ENCODE measurements at places on chromosomes 4 and X.

DNA sequence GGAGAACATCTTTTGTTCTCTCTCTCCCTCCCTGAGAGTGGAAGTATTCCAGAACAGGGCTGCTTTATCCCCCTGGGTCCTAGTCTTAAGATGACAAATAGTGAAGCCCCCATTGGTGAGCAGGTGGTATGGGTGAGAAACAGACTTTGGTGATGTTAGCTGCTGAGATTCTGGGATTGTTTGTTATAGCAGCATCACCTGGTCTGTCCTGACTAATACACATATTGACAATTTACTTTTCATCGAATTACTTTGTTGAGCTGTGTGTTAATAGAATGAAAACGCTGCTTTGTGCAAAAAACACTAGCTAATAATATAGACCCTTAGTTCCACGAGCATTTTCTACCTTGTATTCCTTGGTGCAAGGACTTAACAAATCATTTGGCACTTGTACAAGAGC lies 133.5 kb downstream of the ASMT start:
- DNase-seq = no peak

DNA sequence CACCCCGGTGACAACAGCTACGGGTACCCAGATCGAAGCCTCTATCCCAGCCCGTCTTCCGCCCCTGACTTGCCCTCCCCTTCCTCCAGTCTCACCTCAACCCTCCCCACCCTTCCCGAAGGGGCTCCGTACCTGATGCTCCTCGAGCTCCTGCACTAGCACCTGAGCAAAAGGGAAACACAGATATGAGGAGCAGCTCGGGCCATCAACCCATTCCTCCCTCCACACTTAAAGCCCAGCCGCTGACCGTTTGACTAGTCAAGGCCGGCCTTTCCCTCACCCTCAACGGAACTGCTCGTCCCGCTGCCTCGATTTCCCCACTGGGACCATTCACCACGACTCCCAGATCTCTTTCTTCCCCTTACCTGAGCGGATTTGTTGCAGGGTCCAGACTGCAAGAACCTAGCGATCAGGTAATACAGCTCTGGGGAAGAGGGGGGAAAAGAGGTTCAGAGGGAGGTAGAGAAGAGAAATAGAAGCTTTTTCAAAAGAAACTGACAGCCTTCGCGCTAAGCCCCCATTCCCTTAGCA lies 731 bp downstream of the BRWD3 start:
- peak; percentile 5 for DNase-seq

GRCh38 chr4:68368691-68369131 lies 18.8 kb upstream of the YTHDC1 start:
- DNase-seq = peak; percentile 40

DNA sequence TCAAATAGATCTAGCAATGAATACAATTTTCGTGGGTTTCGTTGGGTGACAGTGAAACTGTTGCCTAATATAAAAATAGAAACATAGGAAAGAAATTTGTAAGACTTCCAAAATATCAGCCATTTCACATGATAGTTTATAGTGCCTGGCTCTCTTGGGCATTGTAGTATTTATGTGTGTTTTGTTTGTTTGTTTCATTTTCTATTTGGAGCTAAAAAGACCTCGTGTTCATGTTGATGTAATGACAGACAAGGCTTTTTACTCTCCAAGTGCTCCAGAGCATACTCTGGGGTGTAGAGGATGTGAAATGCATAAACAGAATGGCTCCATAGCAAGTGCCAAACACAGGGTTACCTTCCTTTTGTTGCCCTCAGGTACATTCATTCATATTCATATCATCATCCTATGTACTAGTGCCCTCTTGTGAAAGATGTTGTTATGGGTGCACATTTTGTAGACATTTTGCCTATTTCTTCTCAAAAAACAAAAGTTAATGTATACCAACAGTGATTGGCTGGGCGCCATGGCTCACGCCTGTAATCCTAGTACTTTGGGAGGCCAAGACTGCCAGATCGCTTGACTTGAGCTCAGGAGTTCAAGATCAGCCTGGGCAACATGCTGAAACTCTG lies 100.7 kb upstream of the AMOT start:
- DNase-seq = no peak

DNA sequence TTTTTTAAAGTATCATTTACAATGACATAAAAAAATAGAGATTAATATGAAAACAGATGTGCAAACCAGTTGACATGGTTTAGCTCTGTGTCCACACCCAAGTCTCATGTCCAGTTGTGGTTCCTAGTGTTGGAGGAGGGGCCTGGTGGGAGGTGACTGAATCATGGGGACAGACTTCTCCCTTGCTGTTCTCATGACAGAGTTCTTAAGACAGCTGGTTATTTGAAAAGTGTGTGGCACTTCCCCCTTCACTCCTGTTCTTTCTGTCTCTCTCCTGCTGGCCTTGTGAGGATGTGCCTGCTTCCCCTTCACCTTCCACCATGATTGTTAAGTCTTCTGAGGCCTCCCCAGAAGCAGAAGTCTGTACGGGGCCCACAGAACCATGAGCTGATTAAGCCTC lies 23.8 kb downstream of the CNOT6L start:
- DNase-seq = no peak

DNA sequence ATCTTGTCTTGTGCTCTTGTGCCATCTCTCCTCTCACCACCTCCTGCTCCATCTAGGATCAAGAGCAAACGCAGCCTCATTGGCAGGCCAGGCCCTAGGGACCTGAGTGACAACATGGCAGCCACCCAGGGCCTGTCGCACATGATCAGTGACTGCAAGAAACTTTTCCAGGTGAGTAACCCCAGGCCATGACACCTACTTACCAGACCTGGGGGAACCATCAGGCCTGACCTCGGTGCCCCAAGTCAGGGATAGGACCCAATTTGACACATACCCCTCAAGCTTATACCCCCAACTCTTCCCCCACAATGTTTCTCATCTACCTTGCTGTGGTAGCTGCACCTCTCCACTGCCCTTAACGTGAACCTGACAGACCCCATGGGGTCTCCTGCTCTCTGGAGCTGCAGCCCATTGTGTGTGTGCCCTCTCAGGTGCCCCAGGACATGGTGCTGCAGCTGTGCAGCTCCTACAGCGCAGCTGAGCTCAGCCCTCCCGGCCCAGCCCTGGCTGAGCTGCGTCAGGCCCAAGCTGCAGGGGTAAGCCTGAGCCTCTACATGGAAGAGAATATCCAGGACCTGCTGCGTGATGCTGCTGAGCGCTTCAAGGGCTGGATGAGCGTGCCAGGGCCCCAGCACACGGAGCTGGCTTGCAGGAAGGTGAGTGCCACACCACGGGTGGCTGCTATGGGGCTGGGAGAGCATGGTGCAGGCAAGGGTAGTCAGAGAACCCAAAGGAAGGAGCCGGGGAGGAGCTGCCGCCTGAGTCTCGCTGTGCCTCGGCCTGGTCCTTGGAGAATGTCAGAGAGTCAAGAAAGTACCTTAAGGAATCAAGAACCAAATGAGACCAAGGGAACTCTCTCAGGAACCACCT lies 74.8 kb downstream of the STARD8 start:
- no peak for DNase-seq

GRCh38 chr4:185392156-185392555 lies 3.6 kb downstream of the LRP2BP start:
- DNase-seq = no peak

DNA sequence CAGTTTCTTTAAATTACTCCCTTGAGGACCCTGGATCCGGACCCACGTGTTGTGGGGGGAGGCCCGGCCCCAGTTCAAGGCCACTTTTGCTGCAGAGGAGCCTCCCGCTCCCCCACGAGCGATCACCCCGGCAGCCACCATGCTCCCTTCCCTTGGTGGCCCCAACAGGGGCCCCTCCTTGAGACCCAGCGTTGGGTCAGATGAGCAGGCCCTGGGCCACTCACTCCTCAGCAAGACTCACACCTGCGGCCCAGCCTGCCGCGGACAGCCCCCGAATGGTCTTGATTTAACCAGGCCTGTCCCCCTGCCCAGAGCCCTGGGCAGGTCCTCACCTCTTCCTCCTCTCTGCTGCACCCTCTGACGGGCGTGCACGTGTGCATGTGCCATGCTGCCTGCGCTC lies 4.3 kb downstream of the CPLX1 start:
- DNase-seq = no peak

- no peak for DNase-seq
Measured at GRCh38 chr4:39889226-39889625, 88.5 kb downstream of the PDS5A start.

- peak; percentile 20 for DNase-seq
Measured at GRCh38 chr4:98657531-98658286, 702 bp downstream of the TSPAN5 start.

GRCh38 chr4:116811730-116812129 lies 273.6 kb downstream of the TRAM1L1 start:
- no peak for DNase-seq

DNA sequence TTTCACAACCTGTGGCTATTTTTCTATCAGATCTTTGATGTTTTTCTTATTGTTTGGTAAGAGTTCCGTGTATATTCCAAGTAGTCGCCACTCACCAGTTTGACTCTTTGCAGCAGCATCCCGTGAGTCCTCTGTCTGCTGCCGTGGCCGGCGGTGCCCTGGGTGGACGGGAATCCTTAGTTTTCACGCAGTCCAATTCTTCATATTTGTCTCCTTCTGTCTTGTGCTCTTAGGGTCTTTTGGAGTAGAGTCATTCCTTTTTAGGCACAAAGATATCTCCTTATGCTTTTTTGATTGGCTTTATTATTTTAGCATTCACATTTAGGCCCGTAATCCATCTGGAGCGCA lies 94.9 kb upstream of the MSX1 start:
- DNase-seq = no peak

DNA sequence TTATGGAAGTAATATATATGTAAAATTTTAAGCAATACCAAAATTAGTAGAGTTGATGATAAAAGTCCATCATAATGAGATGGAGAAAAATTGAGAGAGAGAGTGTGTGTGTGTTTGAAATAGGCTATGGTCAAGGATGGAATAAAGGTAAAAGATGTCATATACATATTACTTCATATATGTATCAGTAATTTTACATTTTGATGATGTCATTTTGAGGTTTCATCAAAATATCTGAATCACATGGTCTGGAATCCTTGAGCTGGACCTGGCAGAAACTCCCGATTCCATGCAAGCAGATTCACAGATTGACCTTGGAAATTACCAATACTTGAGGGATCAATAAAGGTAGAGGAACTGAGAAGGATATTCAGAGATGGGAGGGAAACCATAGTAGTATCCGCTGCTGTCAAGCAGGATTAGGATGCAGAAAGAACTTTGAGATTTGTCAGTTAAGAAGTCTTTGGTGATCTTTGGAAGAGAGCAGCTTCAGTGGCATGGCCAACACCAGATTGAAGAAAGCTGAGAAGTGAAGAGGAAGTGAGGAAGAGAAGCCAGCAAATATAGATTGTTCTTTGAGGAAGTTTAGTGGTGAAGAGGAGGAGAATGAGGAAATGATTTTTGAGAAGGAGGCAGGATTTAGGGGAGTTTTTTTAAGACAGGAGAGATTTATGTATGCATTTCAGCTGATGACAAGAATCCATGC lies 21.5 kb downstream of the DNAAF6 start:
- peak; percentile 30 for DNase-seq

GRCh38 chrX:106997611-106998010 lies 2.4 kb downstream of the MORC4 start:
- no peak for DNase-seq

DNA sequence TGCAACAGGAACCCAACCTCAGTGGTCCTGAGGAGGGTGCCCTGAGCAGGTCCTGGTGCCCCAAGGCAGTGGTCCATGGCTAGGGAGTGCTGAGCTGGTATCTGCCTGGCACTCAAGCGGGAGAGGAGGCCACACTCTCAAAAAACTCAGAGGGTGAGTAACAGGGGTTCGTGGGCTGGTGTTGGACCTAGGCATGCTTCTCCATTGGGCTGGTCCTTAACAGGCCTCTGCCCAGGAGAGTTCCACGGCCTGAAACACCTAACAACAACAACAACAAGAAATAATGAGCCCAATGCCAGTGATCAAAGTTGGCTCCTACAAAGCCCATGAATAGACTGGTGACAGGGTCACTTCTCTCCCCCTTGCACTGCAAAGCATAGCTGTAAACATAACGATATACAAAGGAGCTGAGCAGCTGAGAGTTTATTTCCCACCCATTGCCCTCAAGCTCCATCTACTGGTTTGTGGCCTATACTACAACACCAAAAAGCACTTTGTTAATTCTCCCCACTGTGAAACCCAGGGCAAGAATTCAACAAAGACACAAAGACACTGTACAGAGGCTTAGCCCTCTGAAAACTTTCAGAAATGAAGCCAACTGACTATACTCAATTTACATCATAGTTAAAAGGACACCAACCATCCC lies 736.1 kb upstream of the ADGRL3 start:
- DNase-seq = no peak

DNA sequence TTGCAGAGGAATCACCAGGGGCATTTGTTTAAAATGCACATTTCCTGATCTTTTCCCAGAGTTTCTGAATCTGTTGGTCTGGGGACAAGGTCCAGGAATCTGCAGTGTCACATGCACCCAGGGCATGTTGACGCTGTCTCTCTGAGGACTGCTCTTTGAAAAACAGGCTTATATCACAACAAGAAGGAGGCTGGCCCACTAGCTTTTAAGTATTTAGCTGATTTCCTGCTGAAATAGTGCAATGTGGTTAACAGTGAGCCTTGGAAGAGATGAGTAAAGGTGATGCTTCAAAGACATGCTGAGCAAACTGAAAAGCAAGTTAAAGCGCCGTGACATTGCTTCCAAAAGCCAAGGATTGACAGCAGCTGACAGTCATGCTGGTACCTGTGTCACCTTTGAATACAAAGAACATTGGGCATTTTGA lies 18.6 kb upstream of the SEPSECS start:
- DNase-seq = no peak
